ENCODE measurements at places on chromosomes 13 and 19.

DNA sequence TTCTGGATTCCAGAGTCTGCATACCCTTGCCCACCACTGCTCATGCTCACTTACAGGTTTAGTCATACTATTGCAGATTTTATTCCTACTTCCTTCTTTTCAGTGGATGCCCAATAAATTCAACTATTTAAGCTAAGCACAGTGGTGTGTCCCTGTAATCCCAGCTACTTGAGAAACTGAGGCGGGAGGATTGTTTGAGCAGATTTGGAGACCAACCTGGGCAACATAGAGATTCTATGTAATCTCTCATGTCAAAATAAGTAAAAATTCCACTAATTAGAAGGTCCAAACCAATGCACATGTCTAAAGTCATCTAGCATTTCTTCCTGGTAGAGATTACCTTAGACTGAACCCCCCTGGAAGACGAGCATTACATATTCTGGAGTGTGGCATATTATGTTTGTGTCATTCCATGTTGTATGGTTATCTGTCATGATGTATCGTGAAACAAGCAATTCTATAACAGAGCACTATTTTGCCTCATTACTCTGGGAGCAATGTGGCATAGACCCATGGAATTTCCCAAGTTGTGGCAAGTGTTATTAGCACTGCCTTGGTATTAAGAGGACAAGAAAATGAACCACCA is 8.3 kb downstream of the HMGB1 start:
- no peak for DNase-seq

- DNase-seq, result peak; percentile 25
Observed at GRCh38 chr13:100089465-100090032, 656 bp downstream of the PCCA start.

GRCh38 chr19:19551853-19552192 is 13.8 kb downstream of the CILP2 start:
- DNase-seq, result no peak

DNA sequence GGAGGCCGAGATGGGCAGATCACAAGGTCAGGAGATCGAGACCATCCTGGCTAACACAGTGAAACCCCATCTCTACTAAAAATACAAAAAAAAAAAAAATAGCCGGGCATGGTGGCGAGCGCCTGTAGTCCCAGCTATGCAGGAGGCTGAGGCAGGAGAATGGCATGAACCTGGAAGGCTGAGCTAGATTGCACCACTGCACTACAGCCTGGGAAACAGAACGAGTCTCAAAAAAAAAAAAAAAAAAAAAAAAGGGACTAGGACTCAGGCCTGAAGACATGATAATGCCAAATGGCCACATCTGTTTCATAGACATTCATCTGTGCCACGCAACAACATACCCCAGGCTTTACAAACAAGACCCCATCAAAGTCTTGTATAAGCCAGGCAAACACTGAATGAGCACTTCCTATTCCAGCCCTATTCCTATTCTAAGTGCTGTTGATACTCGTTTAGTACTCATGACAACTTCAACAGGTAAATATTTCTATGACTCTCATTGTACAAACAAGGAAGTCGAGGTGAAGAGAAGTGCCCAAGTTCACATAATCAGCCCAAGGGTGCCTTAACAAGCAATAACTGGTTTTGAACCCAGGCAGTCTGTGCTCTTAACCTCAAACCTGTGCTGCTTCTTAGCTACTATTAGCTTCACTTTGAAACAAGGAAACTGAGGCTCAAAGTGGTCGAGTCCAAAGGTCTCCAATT is 1.7 kb downstream of the B9D2 start:
- DNase-seq, result no peak

GRCh38 chr13:114146629-114147028 is 14.2 kb upstream of the RASA3 start:
- DNase-seq, result no peak

GRCh38 chr13:65188721-65189120 is 2041.4 kb downstream of the PCDH9 start:
- DNase-seq, result no peak

GRCh38 chr19:29576046-29576606 is 30.0 kb upstream of the POP4 start:
- DNase-seq, result no peak

- DNase-seq, result peak; percentile 20
Observed at GRCh38 chr13:102814025-102814607, 15.2 kb downstream of the BIVM start.

- no peak for DNase-seq
Observed at GRCh38 chr19:57789288-57789687, 19.8 kb downstream of the ZNF586 start.

GRCh38 chr19:17148130-17148529 is 67.0 kb upstream of the USE1 start:
- no peak for DNase-seq

- no peak for DNase-seq
Observed at GRCh38 chr19:4713384-4713951, 10.2 kb downstream of the DPP9 start.

DNA sequence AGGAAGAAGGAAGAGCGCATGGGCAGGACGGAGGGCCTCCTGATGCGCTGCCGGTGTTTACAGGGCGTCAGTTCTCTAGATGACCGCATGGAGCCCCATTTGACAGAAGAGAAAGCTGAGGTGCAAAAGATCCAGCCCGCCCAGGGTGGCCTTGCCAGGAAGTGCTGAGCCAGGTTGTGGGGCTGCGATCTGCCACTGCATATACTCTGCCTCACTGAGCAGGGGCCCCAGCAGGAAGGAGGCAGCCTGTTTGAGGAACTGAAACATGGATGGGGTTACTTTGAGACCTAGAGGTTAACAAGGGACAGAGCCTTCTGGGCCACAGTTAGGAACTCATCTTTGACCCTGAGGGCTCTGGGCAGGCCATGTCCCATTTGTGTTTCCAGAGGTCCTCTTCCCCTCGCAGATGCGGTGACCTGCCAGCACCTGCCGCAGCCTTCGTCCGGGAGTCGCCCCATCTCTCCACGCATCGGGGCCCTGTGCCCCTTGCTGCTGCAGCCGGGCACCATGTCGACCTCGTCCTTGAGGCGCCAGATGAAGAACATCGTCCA is 3.2 kb downstream of the EPN1 start:
- DNase-seq, result peak; percentile 82

GRCh38 chr13:50889317-50889716 is 20.3 kb upstream of the RNASEH2B start:
- no peak for DNase-seq

GRCh38 chr19:7832781-7833180 is 2.8 kb downstream of the EVI5L start:
- no peak for DNase-seq

DNA sequence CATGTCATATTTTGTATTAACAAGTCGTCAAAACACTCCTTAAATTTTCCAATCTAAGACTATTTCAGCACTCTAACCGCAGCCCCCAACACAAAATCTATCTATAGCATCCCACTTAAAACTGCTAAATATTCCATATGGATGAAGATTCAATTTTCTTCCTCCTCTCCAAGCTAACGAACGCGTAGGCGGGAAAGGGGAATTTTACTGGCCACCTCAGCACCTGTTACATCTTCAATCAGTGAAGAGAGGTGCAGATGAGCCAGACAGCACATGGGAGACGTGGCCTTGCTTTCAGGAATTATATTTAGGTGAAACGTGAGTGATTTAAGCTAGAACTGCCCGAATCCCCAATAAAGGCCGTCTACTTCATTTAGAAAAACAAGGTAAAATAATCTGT is 1.1 kb downstream of the RBM26 start:
- peak; percentile 21 for DNase-seq

DNA sequence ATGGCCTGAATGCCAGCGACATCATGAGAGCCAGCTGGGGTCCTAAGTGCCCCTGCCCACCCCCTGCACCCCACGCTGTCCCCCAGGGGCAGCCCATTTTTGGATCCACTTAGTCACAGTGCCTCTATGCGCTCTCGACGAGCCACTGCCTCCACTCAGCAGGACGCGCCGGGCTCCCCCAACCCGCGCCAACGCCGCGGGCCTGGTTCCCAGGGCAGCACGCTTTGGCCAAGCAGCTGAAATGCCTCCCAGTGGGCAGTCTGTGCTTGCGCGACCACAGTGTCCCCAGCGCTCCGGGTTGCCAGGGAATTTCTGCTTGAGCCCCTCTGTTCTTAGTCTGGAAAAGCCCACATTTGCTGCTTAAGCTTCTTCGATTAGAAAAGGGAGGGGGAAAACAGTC is 39.4 kb downstream of the TMED1 start:
- DNase-seq, result no peak

DNA sequence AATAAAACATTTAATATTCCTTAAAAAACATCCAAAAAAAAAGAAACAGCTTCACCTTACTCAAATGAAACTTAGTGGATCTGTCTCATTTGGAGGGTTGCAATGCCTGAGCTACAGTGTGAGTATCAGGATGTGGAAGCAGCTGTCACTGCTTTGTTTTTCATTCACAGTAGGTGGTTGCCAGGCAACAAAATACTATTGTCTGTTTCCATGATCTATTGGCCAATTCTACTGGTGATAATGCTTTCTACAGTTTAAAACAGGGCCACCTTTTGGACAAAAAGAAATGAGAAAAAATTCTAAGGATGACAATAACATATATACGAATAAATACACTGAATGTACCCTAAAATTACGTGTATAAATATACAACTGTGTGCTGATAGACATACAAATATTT is 3.0 kb downstream of the ENOX1 start:
- DNase-seq, result no peak

DNA sequence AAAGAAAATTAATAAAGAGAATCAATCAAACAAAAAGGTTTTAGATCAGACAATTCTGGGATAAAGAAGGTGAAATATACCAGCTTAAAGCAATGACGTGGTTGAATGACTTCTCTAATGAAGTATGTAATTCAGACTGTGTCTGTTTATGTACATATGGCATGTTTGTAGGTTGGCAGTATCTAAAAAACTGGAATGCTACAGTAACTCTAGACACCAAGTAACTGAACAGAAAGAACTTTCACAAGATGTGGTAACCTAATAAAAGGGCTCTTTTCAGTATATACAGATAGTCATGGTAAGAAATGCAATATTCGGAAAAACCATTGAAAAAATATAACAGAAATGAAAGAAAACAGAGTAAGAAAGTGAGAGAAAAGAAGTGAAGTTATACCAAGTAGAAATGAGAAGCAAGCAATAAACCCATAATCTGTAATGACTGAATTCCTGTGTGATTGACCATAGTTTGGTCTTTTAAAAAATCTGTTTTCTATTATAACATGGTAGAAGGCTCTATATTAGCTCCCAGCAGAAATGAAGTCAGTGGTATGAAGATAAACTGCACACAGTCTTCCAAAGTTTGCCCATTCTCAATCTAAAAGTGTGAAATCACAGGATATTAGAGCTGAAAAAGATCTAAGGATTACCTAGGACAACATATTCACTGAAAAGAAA is 31.4 kb downstream of the ELF1 start:
- DNase-seq, result no peak

DNA sequence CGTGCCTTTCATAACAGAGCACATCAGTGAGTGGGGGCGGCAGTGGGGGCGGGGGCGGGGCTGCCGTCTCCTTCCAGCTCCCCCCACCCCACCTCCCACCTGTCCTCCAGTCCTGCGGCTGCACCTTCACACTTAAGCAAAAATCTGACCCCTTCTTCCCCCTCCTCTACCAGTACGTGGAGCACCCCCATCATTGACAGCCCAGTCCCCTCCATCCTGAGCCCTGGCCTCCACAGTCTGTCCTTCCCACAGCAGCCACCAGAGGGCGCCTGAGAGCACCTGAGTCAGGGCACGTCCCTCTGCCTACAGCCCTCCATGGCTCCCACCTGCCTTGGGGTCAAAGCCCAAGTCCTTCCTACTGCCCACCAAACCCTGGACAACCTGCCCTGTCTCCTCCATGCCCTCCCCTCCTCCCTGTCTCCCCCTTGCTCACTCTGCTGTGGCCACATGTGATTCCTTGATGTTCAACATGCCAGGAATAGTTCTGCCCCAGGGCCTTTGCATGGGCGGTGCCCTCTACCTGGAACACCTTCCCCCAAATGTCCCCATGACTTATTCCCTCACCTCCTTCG is 4.0 kb downstream of the EBI3 start:
- DNase-seq, result peak; percentile 71

DNA sequence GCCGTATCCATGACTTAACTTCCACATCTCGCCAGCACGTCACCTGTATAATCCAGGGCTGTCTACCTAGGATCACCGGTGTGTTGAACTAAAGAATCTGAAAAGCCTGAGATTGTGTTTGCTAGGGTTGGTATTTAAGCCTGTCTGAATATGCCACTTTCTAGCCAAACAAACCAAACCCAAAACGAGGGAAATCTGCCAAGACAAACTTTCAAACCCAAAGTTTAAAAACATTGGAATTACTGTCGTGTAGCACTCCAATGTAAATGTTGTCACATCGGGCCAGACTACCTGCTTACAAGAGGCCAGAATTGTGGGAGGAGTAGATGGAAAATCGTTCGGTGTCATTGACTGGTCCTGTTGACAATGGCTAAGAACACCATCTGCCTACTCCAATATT is 747.8 kb downstream of the EFNB2 start:
- no peak for DNase-seq

DNA sequence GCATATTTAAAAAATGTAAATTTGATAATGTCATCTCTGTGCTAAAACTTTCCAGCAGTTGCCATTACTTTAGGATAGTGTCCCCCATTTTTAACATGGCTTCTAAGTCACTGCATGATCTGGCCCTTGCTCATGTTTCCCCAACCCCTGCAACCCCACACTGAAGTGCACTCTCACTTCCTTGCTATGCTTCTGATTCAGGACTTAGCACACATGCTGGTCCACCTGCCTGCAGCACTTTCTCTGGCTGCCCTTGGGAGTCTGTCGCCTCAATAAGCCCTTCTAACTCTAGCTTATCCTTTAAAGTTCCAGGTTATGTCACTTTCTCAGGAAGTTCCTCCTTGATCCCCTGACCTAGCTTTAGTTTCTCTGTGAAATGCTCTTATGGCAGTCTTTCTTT is 241.0 kb downstream of the POSTN start:
- no peak for DNase-seq

- DNase-seq, result no peak
Observed at GRCh38 chr13:29918845-29919244, 68.4 kb upstream of the UBL3 start.

- DNase-seq, result no peak
Observed at GRCh38 chr19:49434907-49435583, 6.3 kb downstream of the SLC17A7 start.

- DNase-seq, result no peak
Observed at GRCh38 chr13:48400850-48401291, 12.0 kb downstream of the LPAR6 start.

GRCh38 chr13:66835040-66835628 is 395.0 kb downstream of the PCDH9 start:
- no peak for DNase-seq

GRCh38 chr13:64639206-64639605 is 2590.9 kb downstream of the PCDH9 start:
- DNase-seq, result no peak

Data from GM10248 (cell line).